ENCODE measurements at places on chromosomes 7 and 10.

DNA sequence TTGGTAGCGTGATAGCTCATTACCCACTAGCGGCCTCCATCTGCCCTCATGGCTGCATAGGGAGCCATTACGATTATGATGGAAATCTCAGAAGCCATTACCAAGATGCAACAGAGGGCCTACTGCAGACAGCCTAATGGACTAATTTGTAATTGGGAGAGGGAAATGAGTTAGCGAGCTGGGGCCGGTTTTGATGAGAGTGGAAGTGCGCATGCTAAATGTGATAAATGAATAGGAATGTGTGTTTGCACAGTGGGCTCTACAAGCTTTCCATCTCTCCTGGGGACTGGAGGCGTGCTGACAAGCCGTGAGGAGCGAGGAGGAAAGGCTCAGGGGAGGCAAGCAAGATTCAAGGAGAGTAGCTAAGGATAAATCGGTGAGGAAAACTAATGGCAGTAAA, 644.5 kb upstream of the GALNT17 start:
- no peak for DNase-seq

GRCh38 chr7:107966711-107967110, 36.2 kb downstream of the LAMB1 start:
- DNase-seq, result no peak

DNA sequence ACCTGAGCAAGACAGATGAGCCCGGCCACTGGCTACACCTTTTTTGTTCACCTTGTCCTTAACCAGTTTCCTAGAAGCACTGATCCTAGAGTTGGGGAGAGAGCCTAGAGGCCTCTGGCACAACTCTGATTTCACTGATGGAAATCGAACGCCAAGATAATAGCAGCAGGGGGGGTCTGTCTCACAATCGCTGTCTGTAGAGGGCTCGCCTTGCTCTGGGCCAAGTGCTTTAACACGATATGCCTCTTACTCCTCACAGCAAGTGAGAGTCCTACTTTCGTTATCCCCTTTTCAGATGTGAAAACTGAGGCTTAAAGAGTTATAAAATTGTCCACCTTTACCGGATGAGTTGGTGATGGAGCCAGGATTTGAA, 472 bp downstream of the RASSF4 start:
- DNase-seq, result no peak

- DNase-seq, result no peak
These were observed 177.1 kb upstream of the PTER start for GRCh38 chr10:16259726-16260125.

DNA sequence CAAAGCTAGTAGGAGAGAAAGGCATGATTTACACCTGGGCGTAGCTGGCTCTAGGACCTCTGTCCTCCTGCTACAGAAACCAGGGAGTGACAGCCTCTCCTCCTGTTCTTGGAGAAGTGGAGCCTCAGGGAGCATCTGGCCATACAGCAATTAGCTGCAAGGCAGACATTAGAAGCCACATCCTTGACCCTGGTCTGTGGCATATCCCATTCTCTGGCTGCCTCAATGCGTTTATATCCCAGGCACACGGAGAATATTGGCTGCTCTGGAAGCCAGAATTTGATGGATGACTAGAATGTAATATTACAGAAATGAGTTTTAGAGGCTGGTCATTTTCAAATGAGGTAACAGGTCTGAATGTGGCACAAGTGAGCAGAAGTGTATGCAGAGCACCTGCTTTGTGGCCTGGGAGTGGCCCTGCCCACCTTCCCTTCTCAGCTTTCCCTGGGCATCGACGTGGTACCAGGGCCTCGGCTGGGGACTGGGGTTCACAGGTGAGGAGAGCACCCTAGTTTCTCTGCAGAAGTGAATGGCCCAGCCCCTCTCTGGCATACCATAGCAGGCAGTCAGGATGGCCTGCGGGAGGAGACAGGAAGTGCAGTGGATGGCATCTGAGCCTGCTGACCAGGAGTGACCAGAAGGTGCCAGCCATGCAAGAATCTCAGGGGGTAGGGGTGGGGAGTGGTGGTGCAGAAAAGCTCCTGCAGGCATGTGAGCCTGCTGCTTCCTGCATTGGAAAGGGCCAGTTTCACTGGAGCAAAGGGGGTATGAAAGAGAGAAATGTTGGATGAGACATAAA, 367.2 kb upstream of the ZNF32 start:
- no peak for DNase-seq

DNA sequence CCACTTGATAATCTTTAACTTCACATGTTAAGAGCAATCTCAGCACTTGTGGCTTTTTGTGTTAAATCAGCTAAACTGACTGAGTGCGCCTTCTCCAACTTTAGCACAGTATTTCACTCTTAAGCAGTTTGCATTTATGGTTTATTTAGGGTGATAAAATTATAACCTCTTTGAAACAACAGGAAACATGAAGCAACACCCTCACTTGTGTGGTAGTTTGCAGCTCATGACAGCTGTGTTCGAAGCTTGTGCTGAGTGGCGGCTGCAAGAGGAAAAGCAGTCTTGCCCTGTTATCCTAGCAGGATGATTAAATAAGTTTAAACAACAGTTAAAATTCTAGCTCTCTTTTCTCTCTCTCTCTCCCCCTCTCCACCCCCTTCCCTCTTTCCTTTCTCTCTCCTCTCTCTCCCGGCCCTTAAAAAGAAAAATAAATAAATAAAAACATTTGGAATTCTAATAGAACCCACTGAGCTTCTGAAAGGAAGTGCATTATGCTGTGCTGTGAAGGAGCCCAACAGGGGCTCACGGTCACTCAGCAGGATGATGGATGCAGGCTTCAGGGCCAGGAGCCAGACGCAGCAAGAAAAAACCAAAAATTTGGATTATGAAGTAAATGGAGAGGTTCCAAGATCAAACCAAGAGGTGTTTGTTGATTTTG, 25.2 kb downstream of the OGDH start:
- no peak for DNase-seq

- DNase-seq, result no peak
These were observed 784 bp upstream of the SERPINE1 start for GRCh38 chr7:101125989-101126650.

GRCh38 chr10:86064931-86065662, 301.5 kb downstream of the GRID1 start:
- DNase-seq, result no peak

- DNase-seq, result no peak
These were observed 207.0 kb upstream of the PRKCQ start for GRCh38 chr10:6787091-6787490.

DNA sequence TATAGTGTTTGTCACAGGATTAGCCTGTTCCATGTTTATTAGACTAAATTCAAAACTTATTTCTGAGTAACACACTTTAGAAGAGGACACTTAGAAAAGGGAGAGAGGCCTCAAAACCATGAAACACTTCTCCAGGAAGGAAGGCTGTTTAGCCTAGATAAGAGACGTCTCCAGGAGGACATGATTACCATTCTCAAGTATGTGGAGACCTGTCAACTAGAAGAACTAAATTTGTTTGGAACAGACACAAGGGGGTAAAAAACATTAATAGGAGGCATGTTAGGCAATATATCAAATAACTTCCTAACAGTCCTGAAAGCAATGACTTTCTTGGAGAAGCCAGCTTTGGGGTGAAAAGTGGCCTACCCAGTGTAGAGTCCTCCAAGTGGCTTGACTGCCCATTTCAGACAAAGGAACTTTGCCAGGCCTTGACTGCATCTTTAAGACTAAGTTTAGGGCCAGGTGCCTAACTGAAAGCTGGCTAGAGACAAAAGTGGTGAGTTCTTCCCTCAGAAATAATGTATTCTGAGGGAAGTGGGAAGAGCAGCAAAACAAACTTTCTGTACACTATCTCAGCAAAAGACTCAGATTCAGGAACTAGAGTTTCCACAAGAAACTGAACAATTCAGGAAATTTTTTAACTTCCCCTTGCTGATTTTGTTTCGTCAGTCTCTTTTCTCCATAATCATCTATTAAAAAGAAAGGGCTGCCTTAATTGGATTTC, 11.8 kb downstream of the NCOA4 start:
- DNase-seq, result no peak

DNA sequence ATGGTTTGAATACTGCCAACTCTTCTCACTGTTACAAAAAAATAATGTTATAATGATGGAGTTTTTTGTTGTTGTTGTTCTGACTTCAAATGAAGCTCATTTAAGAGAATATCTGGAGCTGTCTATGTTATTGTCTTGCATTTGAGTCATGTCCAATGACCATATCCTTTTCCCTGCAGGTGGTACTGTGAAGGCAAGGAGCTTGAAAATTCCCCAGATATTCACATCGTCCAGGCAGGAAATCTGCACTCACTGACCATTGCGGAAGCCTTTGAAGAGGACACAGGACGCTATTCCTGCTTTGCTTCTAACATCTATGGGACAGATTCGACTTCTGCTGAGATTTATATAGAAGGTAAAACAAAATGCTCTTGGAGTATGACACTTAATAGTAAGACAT, 33.5 kb downstream of the MYPN start:
- no peak for DNase-seq

DNA sequence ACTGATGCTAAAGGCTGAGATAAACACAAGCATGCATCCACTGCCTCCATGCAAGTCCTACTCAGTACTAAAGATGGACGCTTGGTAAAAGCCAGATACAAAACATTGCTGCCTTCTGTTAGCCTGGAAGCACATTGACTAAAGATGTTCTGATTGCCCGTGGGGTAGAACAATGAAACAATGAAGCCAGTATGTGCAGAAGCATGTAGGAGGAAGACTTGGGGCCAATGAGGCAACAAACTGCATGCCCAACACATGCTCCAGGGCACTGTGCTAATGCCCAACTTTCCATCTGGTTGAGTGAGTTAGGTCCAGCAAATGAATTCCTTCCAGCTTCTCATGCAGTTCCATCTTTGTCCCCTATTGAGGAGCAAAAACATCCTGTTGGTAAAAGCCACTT, 1245.5 kb downstream of the GATA3 start:
- DNase-seq, result no peak

DNA sequence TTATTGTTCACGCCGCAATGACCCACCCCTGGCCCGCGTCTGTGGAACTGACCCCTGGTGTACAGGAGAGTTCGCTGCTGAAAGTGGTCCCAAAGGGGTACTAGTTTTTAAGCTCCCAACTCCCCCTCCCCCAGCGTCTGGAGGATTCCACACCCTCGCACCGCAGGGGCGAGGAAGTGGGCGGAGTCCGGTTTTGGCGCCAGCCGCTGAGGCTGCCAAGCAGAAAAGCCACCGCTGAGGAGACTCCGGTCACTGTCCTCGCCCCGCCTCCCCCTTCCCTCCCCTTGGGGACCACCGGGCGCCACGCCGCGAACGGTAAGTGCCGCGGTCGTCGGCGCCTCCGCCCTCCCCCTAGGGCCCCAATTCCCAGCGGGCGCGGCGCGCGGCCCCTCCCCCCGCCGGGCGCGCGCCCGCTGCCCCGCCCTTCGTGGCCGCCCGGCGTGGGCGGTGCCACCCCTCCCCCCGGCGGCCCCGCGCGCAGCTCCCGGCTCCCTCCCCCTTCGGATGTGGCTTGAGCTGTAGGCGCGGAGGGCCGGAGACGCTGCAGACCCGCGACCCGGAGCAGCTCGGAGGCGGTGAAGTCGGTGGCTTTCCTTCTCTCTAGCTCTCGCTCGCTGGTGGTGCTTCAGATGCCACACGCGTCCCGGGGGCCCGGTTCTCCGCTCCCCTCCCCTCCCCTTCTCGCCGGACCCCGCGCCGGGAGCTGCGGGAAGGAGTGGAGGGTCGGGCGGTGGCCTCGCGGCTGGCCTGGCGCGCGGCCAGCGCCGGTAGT, at the start of gene CBX3:
CBX3 (plus strand) TSS at position 499 of the 772 bp plus-strand sequence. CDS start 1,254 bp downstream, outside the sequence.
- DNase-seq, result peak; percentile 70

GRCh38 chr10:49309691-49310411, 10.9 kb downstream of the C10orf71 start:
- DNase-seq, result no peak

GRCh38 chr10:119353421-119353820, 146.1 kb downstream of the GRK5 start:
- no peak for DNase-seq

DNA sequence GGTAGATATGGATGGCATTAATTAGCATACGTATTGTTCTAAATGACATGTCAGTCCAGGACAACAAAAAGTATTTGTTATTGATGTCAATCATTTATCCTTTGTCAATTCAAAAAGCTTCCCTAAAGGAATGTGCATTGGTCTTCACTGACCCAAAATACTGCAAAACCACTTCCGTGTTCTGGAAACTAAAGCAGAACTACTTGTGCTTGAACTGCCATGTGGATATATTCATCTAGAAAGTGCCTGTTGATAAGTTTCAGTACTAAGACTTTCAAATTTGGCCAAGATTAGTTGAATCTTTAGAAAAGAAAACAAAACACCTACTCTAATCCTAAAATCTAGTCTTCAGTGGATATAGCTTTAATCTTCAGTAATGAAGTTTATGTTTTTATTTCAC, 242.1 kb upstream of the PPP1R3A start:
- no peak for DNase-seq

DNA sequence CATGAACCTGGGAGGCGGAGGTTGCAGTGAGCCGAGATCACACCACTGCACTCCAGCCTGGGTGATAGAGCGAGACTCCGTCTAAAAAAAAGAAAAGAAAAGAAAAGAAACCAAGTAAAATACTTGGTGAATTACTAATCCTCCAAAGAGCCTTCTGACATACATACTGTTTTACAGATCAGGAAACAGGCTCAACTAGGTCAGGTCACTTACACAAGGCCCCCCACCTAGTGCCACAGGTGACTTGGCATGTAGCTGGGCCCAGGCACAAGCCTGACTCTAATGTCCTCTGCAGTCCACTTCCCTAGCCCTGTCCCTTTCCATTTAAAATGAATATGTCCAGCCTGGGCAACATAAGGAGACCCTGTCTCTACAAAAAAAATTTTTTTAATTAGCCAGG, 157.0 kb downstream of the TPST1 start:
- no peak for DNase-seq

DNA sequence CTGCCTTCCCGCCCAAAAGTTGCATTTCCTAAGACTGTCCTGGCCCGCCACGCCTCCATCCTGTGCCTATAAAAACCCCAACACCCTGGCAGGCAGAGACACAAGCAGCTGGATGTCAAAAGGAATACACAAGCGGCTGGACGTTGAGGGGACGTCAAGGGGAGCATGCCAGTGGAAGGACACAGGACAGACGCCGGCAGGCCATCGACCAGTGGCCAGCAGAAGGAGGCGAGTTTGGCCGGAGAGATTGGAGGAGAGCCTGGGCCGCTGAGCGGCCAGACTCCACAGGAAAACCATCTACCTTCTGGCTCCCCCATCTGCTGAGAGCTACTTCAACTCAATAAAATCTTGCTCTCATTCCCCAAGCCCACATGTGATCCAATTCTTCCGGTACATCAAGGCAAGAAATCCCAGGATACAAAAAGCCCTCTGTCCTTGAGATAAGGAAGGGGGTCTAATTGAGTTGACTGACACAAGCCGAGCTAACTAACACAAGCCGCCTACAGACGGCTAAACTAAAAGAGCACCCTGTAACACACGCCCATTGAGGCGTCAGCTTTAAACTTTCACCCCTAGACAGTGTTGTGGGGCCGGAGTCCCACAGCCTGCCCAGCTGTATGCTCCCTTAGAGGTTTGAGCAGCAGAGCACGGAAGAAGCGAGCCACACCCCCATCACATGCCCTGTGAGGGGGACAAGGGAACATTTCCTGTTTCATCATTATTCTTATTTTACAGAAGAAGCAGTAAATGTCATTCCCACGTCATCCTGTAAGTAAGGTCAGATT, 150.3 kb upstream of the PHYHIPL start:
- no peak for DNase-seq
